ENCODE measurements at places on chromosomes 4 and X.

DNA sequence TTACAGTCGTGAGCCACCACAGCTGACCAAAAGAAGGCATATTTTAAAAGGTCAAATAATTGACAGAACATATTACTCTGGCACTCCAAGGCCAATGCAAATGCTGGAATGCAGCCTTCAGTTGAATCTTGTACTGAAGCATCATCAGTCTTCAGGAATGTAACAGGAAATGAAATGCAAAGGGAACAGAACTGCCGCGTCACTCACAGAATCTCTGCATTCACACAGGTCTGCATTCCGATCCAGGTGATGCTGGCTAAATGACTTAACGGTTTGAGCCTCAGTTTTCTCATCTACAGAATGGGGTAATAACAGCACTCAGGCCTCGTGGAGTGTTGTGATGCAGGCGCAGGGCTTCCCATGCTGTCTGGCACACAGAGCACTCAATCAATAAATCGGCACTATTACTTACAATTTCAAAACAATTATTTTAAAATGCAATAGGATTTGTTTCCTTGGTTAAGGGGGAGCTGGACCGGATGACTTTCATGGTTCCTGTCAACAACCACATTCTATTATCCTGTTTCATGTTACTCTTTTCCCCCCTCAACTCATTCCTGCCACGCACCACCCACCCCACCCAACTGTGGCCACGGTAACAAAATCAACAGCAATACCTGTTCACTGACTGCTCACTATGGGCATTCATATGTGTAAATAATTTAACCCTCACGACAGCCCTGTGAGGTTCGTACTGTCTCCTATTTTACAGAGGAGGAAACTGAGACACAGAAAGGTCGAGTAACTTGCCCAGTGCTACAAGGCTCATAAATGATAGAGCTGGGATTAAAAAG is 32.4 kb downstream of the IGFBP7 start:
- DNase-seq: peak; percentile 9

- no peak for DNase-seq
Measured at GRCh38 chrX:54325077-54325476, 32.8 kb downstream of the WNK3 start.

DNA sequence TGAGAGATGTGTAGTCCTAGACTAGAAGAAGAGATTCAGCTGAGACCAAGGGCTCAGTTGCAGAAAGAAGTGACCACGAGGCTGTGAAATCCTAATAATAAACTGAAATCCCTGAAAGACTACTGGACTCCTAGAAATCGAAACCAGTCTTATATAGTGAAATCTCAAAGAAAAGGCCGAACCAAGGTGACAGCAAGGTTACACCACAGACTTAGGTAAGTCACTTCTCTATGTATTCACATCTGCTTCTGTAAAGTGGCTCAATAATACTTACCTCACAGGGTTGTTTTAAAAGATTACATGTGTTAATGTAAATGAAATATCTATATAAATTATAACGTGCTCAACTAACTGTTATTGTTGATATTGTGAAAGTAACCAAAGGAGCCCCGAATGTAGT is 60.3 kb downstream of the ARSJ start:
- no peak for DNase-seq

DNA sequence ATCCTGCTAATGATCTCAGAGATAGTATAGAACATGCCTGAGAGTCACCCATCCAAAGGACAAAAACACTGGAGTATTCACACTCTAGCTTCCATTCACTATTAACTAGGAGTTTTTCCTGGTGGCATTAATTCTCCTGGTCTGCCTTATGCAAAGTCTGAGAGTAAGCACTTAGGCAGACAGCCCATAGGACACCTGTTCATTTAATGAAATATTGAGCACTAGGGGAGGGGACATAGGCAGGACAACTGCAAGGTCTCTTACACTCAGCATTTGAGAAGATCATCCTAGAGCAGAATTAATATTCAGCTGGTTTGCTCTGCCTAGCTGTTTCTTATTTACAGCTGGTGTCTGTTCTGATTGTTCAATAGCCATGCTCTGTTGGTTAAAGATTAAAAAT is 508.5 kb downstream of the CENPC start:
- DNase-seq: no peak

- DNase-seq: no peak
Measured at GRCh38 chr4:160318567-160319220, 1215.8 kb downstream of the RAPGEF2 start.

GRCh38 chr4:3486541-3487540 is 23.7 kb downstream of the DOK7 start:
- no peak for DNase-seq

DNA sequence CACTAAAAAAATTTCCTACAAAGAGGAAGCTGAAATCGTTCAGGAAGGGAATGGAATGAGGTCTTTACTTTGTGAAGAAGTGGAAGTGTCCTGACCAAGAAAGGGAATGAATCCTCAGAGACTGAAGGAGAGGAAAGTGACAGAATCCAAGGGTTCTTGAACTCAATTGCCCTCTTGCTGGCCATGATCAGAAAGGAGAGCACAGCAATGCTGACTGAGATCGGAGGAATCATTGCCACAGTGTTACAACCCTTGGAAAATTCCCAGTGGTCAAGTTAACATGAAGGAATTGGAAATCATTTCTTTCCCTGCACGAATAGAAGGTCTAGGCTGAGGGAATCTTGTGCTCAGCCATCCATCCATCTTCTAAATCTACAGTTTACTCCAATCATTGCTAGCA is 190.0 kb upstream of the NEIL3 start:
- DNase-seq: no peak

GRCh38 chr4:121790976-121791375 is 10.1 kb upstream of the EXOSC9 start:
- DNase-seq: no peak

DNA sequence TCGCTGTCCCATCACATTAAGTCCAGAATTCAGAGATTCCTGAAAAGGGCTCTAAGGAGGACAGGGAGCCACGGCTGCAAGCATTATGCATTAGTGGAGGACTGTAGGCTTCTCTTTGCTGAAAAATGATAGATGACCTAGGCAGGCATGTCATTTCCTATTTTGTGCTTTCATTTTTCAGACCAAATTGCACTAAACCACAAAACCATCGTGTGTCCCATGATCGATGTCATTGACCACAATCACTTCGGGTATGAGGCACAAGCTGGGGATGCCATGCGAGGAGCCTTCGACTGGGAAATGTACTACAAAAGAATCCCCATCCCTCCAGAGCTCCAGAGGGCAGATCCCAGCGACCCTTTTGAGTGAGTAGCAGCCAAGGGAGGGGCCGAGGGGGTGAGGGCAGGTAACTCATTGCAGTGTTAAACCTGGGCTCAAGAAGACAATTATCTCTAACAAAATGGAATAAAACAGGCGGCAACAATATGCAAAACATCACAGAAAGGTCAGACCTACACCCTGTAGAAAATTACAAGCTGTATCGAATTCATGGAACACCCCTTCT is 355.2 kb upstream of the GALNT7 start:
- no peak for DNase-seq

- no peak for DNase-seq
Measured at GRCh38 chr4:177761692-177762091, 319.5 kb upstream of the AGA start.

- peak; percentile 32 for DNase-seq
Measured at GRCh38 chr4:183830438-183830985, 74.6 kb upstream of the STOX2 start.

GRCh38 chr4:8344377-8344776 is 74.8 kb downstream of the HTRA3 start:
- no peak for DNase-seq

- DNase-seq: no peak
Measured at GRCh38 chrX:105653891-105654290, 168.4 kb upstream of the NRK start.

- DNase-seq: no peak
Measured at GRCh38 chr4:89720981-89721380, 116.0 kb downstream of the SNCA start.

DNA sequence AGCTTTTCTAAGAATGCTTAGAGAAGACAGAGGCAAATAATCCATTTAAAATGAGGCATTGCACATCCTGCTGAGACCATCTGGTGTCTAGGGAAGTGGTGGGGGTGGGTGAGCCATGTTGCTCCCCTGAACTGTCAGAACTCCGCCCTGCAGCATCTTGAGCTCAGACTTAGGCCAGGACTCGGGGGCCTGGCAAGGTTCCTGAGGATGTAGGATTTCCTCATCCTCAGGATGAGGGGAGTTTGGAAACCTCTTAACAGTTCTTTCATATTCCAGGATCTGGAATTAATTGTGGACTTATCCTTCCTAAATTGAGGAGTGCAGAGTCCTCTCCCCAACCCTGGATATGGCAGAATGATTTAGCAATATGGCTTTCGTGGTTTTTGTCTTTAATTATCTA is 6.6 kb downstream of the TLL1 start:
- no peak for DNase-seq

GRCh38 chr4:8088966-8089491 is 69.6 kb downstream of the ABLIM2 start:
- no peak for DNase-seq

GRCh38 chr4:3407171-3407771 is 34.5 kb upstream of the HGFAC start:
- no peak for DNase-seq

- DNase-seq: no peak
Measured at GRCh38 chrX:150926304-150926703, 27.8 kb upstream of the CD99L2 start.

DNA sequence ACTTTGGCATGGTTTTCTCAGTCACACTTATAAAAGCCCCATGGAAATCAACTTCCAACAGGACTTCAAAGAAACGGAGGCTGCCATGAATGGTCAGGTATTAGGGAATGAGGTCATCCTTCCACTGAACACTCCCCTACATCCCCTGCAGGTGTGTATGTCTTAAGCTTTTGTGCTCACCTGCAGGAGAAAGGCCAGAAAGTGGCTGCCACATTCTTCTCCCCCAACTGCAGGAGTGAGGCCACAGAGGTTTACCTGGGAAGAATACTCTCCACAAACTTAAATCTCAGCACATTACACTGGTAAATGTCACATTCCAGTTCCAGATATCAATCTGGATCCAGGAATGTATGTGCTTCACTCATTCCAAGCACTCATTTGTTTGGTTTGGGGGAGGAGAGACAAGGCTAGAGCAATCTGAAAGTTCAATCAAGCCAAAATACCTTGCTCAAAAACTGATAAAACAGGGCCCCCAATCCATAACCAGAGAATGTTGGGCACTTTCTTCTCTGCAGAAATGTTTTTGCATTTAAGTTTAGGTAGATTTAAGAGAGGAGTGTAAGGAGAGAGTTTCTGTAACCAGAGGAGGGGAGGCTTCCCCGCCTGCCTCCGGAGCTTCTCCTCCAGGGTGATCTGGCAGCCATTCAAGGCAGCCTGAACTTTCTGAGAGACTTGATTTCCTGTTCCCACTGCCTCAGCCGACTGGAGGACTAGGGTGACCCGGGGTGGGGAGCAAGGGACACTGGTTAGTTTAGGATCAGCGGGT is 15.4 kb downstream of the FAM9C start:
- peak; percentile 86 for DNase-seq

- DNase-seq: no peak
Measured at GRCh38 chr4:82123934-82124333, 249.9 kb downstream of the HNRNPD start.

GRCh38 chr4:185464183-185464582 is 7.3 kb downstream of the CCDC110 start:
- DNase-seq: no peak

DNA sequence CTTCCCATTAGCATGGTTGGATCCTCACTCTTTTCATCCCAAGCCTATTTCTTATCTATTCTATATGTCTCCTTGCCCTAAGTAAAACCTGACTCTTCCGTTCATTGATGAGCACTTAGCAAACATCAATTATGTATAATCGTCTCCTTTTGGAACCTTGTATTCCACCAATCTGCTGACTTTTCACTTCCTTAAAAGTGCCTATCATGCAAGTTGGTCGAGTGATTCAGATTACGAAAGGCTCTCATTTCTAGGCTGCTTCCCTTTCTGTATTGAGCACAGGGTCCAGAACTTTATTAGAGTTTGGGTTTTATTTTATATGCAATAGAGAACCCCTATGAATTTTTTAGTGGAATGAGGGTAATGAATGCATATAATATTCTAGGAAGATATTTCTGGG is 27.1 kb upstream of the ALB start:
- no peak for DNase-seq

DNA sequence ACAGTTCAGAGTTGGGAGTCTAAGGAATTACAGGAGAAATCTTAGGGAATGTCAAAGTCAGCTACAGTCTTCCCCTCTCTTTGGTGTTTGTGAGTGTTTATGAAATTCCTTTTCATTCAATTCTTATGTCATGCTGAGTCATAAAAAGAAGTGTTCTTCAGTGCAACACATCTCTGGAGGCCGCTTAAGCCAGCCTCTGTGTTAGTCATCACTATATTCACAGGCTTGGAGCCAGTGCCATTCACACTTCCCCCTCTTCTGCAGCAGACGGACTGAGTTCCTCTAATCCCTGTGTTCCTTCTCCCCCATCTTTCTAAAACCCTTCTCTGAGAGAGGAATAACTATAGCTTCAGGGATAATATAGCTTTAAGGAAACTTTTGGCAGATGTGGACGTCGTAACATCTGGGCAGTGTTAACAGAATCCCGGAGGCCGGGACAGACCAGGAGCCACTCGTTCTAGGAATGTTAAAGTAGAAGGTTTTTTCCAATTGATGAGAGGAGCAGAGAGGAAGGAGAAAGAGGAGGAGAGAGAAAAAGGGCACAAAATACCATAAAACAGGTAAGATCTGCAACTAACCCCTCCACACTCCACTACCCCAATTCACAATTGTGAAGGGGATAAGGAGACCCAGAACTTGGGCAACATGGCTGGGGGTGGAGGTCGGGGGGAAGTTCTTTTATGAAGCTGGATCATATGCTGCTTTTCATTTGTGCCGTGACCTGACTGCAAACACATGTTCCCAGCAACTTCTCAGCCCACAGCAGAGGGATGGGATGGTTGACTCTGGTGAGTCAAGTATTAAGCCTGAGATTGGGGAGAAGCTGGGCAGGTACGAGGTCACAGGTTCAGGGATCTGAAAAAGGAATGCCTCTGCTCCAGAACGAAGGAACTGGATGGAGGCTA is at the start of gene SRPX2:
Gene SRPX2 (plus strand): TSS at position 244 of the 905 bp plus-strand sequence. CDS start 2,124 bp downstream, outside the sequence.
- peak; percentile 49 for DNase-seq

GRCh38 chrX:147853701-147854100 is 58.0 kb upstream of the FMR1 start:
- no peak for DNase-seq

GRCh38 chr4:83191026-83191425 is 76.5 kb upstream of the PLAC8 start:
- DNase-seq: no peak

GRCh38 chr4:175424111-175424510 is 388.0 kb downstream of the GPM6A start:
- DNase-seq: no peak

DNA sequence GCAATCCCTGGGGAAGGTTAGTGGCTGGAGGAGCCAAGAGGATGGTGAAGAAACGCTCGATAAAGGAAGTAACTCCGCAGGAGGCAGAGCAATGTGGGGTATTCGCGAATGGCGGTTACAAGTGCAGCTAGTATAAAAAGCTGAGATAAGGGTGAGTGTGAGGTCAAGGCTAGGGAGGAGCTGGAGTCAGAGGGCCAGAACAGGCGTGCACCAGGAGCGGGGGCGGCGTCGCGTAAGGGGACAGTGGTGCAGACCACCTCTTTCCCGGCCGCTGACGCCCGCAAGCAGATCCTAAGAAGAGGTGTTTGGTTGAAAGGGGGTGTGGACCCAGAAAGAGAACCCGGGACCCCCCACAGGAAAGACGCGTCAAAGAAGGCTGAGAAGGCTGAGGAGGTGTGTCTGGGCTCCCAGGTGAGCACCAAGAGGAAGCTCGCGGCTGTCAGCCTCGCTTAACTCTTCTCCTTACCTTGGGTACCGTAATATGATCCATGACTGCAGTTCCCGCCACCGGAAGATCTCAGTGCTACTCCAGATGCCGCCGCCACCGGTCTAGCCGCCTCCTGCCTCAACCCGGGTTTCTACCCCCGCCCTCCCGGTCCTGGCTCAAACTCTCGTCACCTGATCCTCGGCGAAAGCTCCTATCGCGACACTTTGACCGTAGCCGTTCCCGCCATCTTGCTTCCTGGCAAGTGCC is at the start of gene MTMR8:
Gene MTMR8 (minus strand): TSS at position 579 of the 694 bp plus-strand sequence. CDS start 89 bp downstream, at position 490.
- peak; percentile 69 for DNase-seq

Measured in SW480 (cell line).